ENCODE measurements at places on chromosomes 13 and 19.
A peak's percentile ranks its signal among the peaks of the same experiment; 100 is the strongest.

DNA sequence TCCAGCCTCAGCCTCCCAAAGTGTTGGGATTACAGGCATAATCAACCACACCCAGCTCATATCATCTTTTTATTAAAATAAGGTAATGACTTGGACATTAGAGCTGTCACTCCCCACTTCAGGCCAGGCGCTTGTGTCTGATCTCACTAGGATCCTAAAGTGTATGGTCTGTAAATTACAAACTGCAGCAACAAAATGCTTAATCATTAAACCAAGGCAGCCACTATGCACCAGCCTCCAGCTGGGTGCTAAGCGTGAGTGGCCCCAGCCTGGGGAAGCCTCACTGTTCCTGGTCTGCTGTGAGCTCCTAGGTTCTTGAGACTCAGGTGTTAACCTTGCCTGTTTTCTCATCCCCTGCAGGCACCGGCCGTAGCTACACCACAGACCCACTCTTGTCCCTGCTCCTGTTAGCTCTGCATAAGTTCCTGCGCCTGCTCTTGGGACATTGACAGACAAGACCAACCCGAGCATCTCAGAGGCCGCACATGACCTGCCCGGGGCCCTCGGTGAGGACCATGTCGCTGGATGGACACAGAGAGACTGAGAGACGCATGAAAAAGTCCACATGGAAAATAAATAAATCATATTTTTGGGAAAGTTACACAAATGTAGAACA is 37.8 kb downstream of the VSTM2B start:
- DNase-seq = no peak

DNA sequence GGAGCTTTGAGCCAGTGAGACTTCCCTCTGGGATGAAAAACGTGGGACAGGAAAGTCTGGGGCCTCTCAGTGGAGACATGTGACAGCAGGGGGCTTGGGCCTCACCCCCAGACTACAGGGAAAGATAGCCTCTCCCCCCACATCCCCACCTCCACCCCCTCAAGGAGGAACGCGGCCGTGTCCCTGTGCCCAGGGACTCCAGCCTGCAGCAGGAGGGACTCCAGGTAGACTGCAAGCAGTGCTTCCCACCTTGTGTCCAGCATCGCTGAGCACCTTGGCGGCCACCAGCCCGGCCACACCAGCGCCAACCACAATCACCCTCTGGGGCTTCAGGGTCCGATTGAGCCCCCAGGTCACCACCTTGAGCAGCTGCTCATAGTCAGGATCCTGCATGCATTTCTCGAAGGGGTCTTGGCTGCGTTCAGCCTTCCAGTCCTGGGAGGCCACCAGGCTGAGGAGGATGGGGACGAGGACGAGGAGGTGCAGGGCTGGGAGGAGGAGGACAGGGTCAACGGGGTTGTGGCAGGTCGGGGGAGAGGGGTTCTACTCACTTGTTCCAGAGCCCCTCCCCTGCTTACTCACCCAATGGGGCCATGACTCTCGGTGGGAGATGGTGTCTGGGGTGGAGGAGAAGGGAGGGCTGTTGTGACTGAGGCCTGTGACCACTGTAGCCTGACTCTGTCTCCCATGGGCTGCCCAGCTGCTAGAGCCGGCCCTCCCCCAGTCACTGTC is 955 bp downstream of the IL4I1 start:
- no peak for DNase-seq

DNA sequence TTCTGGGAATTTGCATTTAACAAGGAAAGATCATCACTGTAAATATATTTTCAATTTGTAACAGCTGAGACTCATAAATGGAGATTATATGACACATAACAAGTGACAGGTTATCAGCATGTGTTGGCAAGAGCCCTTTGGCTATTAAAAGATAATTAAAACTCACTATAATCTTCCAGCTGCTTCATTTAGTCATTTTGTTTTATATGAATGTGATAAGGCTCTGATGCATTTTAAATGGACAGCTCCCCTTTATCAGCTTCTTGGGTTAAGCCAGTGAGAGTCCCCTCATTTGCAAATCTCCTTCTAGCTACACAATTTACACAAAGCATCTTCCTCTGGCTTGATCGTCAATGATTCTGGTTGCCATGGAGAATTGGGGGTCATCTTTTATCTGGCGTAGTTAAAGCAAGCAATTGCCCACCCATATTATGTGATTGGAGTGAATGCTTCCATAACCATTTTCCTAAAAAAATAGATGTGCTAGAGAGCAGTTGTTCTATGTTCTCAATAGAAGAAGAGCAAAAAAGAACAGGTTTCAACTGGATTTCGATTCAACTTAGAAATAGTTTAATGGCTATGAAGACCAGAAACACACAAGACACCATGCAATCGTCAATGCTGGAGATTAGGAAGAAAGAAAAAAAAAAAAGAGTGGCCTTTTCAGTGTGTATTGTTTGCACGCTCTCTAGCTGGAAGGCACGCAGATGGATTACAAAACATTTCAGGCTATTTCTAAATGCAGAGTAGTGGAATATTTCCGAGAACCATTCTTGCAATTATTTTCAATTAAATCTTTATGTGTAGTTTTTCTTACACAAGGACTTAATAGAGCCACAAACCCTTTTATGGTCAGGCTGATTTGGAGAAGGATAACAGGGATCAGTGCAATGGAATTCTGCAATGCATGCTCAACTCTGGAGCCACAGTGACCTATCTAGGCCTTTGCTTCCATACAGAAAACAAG is 27.4 kb downstream of the STARD13 start:
- DNase-seq = no peak

GRCh38 chr13:43285933-43286597 is 262.7 kb downstream of the DNAJC15 start:
- DNase-seq = no peak

GRCh38 chr13:37366044-37366770 is 232.4 kb downstream of the POSTN start:
- DNase-seq = no peak

- no peak for DNase-seq
Observed at GRCh38 chr13:43865892-43866291, 13.6 kb downstream of the CCDC122 start.

DNA sequence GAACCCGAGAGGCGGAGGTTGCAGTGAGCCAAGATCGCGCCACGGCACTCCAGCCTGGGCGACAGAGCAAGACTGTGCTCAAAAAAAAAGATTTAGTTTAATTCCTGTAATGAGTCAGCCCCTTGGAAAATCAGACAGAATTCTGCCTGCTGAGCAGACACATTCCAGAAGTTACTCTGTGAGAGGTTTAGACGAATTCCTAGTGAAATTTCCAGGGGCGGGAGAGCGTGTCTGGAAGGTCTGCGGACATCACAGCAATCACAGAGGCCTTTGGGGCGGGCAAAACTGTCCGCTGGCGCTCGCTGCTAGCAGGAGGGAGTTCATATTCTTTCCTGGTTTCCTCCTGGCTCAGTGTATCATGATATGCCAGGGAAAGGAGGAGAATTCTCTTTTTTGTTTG is 17.5 kb downstream of the MISP start:
- DNase-seq = no peak

DNA sequence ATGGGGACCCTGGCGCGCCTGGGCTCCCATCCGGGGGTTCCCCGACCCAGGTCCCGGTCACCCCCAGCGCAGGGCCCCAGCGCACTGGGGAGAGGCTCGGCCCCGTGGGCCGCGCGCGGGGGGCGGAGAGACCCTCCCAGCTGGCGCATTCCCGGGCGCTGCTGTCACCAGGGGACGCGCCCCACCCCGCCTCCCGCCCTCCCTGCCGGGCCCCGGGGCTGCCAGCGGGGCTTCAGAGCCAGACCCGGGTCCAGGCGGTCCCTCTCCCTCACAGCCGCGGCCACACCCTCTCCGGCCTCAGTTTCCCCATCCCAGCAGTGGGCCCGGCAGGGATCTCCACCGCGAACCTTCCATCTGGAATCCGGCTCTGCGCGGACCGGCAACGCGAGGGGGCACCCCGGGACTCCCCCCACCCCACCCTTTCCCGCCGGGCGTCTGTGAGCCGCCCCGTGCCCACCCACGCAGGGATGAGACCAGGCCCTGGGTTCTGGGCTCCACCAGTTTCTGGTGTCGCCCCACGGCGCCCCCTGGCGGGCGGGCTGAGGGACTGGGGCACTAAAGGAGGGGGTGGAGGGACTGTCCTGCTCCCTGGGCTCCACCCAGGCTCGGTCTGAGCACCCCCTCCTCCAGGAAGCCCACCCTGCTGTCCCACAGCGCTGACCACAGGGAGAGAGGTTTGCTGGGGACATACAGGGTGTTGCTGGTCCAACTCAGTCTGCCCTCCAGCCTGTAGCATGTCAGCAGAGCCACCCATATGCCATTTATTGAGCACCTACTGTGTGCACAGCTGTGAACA is 878 bp upstream of the ADAMTSL5 start:
- peak; percentile 74 for DNase-seq

GRCh38 chr19:49282184-49282583 is 42.8 kb downstream of the SLC6A16 start:
- no peak for DNase-seq

DNA sequence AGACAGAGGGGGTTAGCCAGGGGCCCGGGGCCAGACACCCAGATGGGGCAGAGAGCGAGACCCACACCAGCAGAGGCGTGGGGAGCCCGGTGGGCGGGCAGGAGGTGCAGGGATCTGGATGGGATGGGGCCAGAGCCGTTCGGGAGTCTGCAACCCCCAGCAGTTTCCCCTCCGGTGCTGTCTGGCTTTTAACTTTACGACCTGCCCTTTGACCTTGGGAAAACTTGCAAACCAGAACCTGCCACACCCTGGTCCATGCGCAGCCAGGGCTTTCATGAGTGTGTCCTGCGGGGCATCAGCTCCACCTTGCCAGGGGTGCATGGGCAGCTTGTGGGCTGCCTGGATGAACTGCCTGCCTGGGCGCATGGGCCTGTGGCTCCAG is 9.8 kb downstream of the JOSD2 start:
- peak; percentile 54 for DNase-seq

- no peak for DNase-seq
Observed at GRCh38 chr19:15313649-15314279, 18.6 kb downstream of the BRD4 start.

GRCh38 chr19:2080336-2080988 is 15.7 kb downstream of the MOB3A start:
- no peak for DNase-seq

DNA sequence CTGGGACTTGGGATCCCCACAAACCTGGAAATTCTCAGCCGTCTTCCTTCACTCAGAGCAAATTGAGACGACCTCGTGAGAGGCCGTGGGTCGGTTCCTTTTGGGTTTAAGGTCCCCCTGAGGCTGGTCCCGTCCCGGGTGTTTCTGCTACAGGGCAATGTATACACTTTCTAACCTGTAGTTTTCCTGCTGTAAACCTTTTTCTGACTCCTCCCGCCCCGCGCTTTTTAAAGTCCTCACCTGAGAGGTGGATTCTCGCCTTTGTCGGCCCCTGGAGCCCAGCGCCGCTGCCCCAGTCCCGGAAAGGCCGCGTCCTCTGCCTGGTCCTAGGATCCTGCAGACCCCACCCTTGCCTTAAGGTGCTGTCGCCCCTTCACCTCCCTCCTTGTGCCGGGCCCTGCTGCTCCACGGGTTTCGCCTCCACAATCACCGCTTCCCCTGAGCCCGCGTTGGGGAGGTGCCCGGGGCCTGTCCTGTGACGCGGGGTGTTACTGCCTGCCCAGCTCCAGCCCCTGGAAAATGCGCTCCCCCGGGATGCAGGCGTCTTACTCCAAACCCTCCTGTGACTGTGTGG is 391 bp downstream of the ZNF761 start:
- DNase-seq = peak; percentile 53

DNA sequence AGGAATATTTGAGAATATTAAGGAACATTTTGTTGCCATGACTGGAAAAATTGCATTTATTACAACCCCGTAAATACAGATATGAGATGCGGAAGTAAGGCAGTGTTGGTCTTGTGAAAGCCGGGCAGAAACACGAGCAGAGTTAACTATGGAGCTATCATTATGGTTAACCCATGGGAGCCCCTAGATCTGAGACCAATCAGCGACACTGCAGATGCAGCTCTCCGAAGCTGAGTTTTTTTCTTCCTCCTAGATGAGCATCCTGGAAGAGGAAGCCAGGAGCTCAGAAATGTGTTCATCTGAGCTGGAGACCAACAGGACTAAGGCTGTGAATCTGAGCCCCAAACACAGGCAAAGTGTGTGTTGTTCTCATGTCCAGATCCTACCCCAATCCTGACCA is 123.0 kb upstream of the KL start:
- DNase-seq = no peak

DNA sequence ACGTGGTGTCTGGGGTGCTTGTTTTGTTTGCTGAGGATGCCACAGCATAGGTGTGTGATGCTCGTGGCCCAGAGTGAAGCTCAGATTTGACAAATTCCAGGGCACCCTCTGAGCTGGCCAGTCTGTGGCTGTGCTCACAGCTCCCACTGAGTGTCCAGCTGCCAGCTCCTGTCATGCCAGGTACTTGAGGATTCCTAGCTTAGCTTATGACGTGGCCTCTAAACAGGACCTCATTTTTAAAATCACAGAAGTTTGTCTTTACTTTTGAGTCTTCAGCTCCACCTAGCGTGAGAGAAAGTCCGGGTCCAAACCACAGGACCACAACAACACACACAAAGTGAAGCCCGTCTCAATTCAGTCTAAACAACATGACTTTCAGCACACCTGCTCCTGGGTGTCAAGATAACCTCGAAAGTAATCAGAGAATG is 117.3 kb downstream of the RAB20 start:
- no peak for DNase-seq

DNA sequence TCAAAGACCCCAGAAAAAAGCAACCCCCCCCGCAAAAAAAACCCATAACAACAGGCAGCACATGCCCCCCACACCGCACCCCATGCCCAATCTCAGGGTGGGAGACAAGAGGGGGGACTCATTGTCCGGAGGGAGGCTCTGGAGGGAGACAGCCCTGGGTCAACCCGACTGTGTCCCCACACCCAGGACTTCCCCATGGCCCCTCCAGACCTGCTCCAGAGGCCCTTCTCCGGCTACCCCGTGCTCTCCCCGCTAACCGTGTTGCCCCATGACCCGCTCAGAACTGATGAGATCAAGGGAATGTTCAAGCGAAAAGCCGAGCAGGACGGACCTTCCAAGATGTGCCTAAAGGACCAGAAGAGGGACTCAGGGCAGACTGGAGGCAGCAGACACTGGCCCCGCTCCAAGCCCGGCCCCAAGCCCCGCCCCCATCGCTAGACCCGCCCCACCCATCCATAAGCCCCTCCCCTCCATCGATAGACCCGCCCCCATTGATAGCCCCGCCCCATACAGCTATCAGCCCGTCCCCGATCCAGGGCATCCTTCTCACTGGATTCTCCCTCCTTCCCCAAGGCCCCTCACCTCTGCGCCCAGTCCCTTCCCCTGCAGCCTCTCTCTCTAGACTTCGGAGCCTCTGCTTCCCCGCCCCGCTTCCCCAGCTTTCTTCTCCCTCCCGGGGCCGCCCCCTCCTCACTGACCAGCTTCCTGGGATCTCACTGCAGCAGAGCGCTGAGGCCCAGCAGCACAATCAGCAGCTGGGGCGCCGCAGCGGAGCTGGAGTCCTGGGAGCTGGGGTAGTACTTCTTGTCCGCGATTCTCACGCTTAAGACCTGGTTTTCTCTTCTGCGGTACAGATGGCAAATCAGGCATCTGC is 2.2 kb downstream of the BST2 start:
- no peak for DNase-seq

GRCh38 chr13:35211949-35212348 is 264.5 kb downstream of the MAB21L1 start:
- no peak for DNase-seq

- DNase-seq = no peak
Observed at GRCh38 chr13:27772651-27773425, 19.4 kb upstream of the GSX1 start.
